ENCODE measurements at places on chromosomes 7 and 10.

DNA sequence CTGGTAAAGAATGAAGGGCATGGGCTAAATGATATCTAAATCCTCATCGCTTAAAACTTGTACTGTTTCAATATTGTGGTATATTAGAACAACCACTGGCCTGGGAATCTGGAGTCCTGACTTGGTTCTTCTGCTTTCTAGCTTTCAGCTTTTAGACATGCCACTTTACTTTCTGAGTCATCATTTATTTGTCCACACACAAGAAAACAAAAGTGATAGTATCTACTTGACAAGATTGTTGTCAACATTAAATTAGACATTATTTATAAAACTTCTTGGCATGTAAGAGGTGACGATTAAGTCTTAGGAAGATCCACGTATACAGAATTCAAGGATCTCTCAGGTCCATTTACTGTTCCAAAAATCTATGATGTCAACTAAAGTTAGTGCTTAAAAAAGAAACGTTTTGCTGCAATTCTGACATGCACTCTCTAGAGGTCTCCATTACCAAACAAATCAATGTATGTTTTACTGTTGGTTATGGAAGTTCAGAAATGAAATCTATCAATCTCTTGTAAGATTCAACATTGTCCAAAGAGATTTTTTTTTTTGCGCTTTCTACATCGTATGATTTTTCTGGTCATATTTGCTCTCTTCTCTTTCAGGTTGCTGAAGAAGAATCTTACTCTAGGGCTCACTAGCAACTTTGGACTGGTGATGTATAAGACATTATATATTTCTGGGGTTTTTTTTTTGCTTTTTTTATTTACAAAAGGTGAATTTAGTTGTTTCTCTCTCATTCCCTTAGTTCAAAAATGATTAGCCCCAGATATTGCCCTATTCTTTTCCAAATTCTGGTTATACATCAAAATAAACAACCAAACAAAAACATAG, 53.6 kb upstream of the DYNC1I1 start:
- DNase-seq = no peak

DNA sequence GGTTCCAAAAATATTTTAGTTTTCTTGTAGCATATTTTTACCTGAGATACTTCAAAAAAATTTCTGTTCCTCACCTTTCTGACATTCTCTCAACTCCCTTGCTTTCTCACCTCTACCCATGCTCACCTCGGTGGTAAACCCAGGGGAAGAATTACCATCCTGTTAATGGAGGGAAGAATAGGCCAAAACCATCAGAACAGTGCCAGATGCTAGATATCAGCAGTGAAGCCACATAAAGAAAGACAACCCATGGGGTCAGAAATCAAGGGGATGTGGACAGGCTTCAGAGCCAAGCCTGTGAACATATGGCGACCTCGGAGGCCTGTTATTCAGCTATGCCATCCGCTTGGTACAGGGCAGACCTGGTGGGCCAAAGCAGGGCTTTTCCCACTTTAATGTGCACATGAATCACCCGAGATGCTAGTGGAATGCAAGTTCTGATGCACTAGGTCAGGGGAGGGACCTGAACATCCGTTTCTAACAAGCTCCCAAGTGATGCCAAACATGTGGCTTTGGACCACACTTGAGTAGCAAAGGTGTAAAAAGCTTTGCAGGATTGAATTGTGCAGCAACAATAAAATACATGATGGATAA, 125.5 kb downstream of the NPY start:
- DNase-seq = no peak

- no peak for DNase-seq
Observed at GRCh38 chr7:13743226-13743625, 246.2 kb downstream of the ETV1 start.

DNA sequence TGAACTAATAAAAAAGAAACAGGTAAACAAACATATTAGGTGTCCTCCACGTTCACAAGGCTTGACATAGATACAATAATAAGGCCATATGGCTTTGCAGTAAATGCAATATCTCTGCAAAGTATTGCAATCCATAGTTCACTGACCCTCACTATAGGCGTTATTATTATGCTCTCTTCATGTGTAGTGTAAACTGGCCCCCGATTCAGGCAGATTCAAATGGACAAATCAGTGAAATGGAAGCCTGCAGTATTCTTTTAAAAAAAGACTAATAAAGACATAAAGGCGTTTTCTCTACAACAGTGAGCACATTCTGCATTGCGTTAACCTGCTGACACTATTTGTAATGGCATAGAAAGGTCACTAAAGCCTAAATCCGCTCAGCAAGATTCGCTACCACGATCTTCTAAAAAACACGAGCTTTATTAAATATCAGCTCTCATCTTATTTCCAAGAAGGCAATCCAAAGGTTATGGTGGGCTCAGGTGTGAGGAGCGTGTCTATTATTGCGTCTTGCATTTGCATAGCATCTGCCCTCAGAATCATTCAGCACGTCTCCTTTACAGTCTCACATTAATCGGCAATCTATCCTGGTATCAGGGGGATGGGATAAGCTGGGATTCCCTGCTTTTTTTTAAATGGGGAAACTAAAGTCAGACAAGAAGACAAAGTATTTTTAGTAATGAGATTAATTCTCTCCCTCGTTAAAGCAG, 36.2 kb downstream of the FRMD4A start:
- DNase-seq = no peak

GRCh38 chr10:21100190-21100589, 203.1 kb upstream of the NEBL start:
- DNase-seq = no peak

GRCh38 chr7:106143711-106144337, 31.7 kb upstream of the SYPL1 start:
- DNase-seq = no peak

- DNase-seq = no peak
Observed at GRCh38 chr10:10854725-10855124, 162.9 kb upstream of the CELF2 start.

- DNase-seq = no peak
Observed at GRCh38 chr7:12685550-12685949, 1.9 kb upstream of the ARL4A start.

DNA sequence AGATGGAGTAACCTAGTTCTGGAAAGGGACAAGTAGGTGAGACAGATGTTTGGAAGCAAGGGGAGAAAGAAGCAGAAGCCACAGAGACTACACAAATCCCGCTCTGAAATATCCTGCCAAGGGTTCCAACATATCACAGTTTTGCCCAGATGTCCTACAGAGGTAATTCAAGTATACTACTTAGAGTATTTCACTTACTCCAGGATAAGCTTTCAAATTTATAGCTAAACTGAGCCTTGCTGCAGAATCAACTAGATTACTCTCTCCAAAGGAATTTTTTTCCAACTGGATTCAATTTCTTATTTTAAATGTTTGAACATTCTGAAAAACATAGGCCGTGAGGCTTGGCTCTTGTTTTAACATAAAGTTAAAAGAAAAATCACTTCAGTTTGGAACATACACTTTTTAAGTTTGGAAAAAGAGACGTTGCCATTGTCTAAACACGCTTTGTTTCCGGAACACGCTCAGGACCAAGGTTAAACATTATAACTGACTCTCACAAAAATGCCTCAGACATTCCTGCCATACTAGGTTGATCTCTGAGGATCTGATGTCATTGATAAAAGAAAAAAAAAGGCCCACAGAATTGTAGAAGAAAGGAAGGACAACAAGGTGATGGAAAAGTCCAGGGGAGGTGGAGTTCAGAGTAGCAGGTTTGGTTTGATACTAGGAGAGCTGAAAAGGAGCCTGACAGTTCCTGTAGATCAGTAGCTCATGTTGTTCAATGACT, 74.8 kb downstream of the FAM185A start:
- DNase-seq = no peak

GRCh38 chr7:80650030-80650429, 11.6 kb downstream of the CD36 start:
- DNase-seq = no peak

DNA sequence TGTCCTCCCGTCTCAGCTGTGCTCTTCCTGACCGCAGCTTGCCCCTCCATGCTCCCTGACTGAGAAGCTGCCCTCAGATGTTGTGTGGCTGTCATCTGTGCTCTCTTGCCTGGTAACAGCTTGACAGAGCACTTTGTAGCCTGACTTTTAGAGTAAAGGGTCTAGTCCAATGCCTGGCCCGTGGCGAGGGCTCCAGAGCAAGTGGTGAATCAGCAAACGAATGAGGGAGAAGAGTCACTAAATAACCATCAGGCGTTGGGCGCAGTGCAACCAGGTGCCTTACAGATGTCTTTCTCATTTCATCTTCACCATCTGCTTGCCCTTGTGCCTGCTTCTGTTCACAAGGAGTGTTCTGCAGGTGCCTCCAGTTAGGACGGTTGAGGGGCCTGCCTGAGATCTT, 45.6 kb downstream of the MKI67 start:
- DNase-seq = no peak
